Effector memory CD4-positive, alpha-beta T cell (primary cell): ENCODE measurements at places on chromosomes 3 and 15.

- no peak overlapping the region for H3K27ac ChIP-seq
- H3K4me1 ChIP-seq = no peaks in the 10 kb centered on the region
- H3K36me3 ChIP-seq = peaks cover 3% of the 10 kb centered on the region
- no peak for DNase-seq
Observed at GRCh38 chr3:59920822-59921221, 871.0 kb upstream of the CFAP20DC start.

- H3K4me1 ChIP-seq = no peaks in the 10 kb centered on the region
- no peak for DNase-seq
- H3K27ac ChIP-seq = no peak overlapping the region
- H3K4me3 ChIP-seq = no peak overlapping the region
- H3K36me3 ChIP-seq = no peaks in the 10 kb centered on the region
- no peaks in the 10 kb centered on the region for H3K27me3 ChIP-seq
Observed at GRCh38 chr3:125605756-125606155, 10.5 kb upstream of the OSBPL11 start.

DNA sequence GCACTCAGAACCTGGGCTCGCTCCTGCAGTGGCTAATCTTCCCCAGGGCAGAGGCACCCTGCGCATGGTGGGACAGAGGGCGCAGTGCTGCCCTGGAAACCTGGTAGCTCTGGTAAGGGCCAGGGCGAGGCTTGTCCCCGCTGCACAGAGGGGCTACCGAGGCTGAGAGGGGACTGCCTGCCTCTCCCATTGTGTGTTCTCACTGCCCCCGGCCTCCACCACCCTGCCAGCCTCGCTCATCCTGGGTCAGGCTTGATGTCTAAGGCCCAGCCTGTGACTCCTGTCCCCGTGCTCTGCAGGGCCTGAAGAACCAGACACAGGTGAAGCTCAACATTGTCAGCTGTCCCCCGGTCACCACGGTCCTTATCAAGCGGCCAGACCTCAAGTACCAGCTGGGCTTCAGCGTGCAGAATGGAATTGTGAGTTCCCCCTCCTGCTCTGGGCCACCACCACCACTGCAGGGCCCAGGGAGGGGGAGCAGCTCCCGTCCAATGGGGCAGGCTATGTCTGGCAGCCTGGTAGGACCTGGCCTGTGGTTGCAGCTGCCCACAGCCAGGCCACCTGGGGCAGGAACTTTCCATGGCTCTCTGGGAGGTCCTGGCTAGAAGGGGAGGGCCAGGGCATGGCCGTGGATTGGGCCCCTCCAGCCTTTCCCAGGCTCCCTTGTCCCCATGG, 161.5 kb downstream of the NSMCE3 start:
- H3K4me3 ChIP-seq = no peak overlapping the region
- DNase-seq = no peak
- peaks cover 14% of the 10 kb centered on the region for H3K36me3 ChIP-seq

GRCh38 chr3:105369500-105370371, 3.0 kb downstream of the ALCAM start:
- peaks cover 10% of the 10 kb centered on the region for H3K4me1 ChIP-seq
- H3K27ac ChIP-seq = peak overlapping the region; percentile 95
- no peaks in the 10 kb centered on the region for H3K27me3 ChIP-seq
- H3K4me3 ChIP-seq = peak overlapping the region; percentile 80
- DNase-seq = peak; percentile 17

DNA sequence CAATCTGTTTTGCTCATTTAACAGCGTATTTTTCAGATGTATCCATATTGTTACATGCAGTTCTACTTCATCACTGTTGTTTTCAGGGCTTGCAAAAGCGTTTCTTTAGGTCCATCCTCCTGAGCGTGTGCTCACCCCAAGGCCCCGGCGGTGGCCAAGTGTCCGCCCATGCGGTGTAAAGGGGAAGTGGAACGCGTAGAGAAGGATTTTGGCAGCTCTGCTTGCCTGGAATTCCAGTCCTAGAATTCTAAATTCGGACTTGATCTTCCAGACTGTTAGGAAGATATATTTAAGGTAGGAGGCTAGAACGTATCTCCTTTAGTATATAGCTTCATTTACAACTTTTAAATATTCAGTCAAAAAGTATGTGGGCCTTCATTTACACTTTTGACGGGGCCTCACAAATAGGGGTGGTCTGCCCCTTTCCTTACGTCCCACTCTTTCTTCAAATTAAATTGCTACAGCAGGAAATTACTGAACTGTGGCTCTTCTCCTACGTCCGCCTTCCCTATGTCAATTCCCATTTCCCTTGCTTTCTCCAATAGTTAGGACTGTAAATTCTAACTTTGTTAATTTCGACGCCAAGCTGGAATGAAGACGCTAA, 609 bp upstream of the TBC1D23 start:
- H3K4me3 ChIP-seq = peak overlapping the region; percentile 94
- peaks cover 7% of the 10 kb centered on the region for H3K4me1 ChIP-seq
- no peaks in the 10 kb centered on the region for H3K27me3 ChIP-seq
- no peaks in the 10 kb centered on the region for H3K36me3 ChIP-seq
- no peak for DNase-seq
- H3K27ac ChIP-seq = peak overlapping the region; percentile 91

DNA sequence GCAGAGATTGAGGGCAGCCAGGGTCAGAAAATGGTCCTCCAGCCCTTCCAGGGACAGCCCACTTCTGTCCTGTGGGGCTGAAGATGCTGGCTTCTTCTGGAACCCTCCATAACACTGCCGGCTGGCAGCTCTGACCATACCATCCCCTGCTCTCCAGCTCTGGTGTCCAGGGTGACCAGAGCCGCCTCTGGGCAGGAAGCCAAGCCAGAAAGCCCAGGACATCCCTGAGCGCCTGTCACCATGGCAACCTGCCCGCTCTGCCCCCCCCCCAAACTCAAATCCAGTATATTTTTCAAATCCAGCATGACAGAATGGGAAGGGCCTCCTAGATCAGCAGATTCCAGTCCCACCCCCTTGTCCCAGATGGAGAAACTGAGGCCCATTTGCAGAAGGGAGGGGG, 420 bp upstream of the TMIE start:
- peak overlapping the region; percentile 48 for H3K4me3 ChIP-seq
- H3K36me3 ChIP-seq = no peaks in the 10 kb centered on the region
- peaks cover 5% of the 10 kb centered on the region for H3K27me3 ChIP-seq
- peaks cover 12% of the 10 kb centered on the region for H3K4me1 ChIP-seq
- H3K27ac ChIP-seq = no peak overlapping the region

- no peaks in the 10 kb centered on the region for H3K36me3 ChIP-seq
- H3K27ac ChIP-seq = no peak overlapping the region
- H3K27me3 ChIP-seq = no peaks in the 10 kb centered on the region
Observed at GRCh38 chr15:70038730-70039392, 58.9 kb downstream of the TLE3 start.

DNA sequence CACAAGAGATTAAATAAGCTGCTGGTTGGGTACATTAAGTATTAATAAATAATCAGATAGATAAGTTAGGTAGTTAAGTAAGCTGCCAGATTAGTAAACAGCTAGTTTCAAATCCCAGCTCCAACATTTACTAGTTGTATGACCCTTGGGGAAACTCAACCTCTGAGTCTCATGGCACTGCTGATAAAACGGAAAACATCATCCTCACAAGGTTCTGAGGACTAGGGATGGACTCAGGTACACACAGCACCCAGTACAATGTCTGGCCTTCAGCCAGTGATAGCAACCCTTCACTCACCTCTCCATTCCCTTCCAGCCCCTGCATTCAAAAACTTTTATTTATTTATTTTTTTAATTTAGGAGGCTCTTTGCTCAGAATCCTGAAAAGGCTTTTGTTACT, 32.3 kb downstream of the B3GNT5 start:
- H3K4me3 ChIP-seq = no peak overlapping the region
- no peak for DNase-seq
- peak overlapping the region; percentile 68 for H3K27ac ChIP-seq
- no peaks in the 10 kb centered on the region for H3K27me3 ChIP-seq
- peaks cover 8% of the 10 kb centered on the region for H3K4me1 ChIP-seq
- no peaks in the 10 kb centered on the region for H3K36me3 ChIP-seq

- no peaks in the 10 kb centered on the region for H3K4me1 ChIP-seq
- H3K27me3 ChIP-seq = no peaks in the 10 kb centered on the region
- no peak overlapping the region for H3K4me3 ChIP-seq
- H3K27ac ChIP-seq = no peak overlapping the region
- peaks cover 21% of the 10 kb centered on the region for H3K36me3 ChIP-seq
Observed at GRCh38 chr3:197522881-197523441, 32.8 kb downstream of the BDH1 start.

GRCh38 chr15:100310041-100310405, 31.8 kb downstream of the ADAMTS17 start:
- H3K4me1 ChIP-seq = no peaks in the 10 kb centered on the region
- no peaks in the 10 kb centered on the region for H3K27me3 ChIP-seq
- DNase-seq = no peak
- H3K27ac ChIP-seq = no peak overlapping the region
- peaks cover 4% of the 10 kb centered on the region for H3K36me3 ChIP-seq
- no peak overlapping the region for H3K4me3 ChIP-seq

DNA sequence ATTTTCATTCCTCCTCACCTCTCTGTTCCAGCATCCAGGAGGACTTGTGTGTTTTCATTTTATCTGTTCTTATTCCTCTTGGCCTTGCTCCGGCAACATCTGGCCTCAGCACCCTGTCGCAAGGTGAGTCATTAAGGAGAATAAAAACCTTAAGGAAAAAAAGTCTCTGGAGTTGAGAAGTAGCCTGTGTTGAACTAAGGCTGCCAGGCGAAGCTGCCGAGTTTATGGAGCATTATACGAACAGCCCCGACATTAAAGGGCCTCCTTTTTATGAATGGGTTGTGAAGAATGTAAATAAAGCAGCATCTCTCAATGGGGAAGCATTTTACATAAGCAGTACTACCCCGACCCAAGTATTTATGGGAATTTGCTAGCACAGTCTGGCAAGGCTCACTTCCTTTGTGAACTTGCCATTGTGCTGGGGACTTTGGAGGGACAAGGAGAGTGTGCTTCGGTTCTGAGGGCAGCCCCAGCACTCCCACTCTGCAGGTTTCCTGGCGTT, 4.7 kb downstream of the BAHD1 start:
- no peaks in the 10 kb centered on the region for H3K36me3 ChIP-seq
- DNase-seq = no peak
- H3K4me1 ChIP-seq = peaks cover 15% of the 10 kb centered on the region
- H3K4me3 ChIP-seq = no peak overlapping the region

- H3K4me1 ChIP-seq = no peaks in the 10 kb centered on the region
- H3K36me3 ChIP-seq = no peaks in the 10 kb centered on the region
- no peak for DNase-seq
- no peak overlapping the region for H3K27ac ChIP-seq
- H3K27me3 ChIP-seq = no peaks in the 10 kb centered on the region
- no peak overlapping the region for H3K4me3 ChIP-seq
Observed at GRCh38 chr3:61616586-61616985, 55.2 kb downstream of the PTPRG start.

GRCh38 chr3:14057701-14058100, 67.0 kb downstream of the CHCHD4 start:
- no peaks in the 10 kb centered on the region for H3K36me3 ChIP-seq
- H3K4me3 ChIP-seq = no peak overlapping the region

GRCh38 chr15:57437564-57437963, 61.3 kb downstream of the CGNL1 start:
- no peak overlapping the region for H3K4me3 ChIP-seq
- H3K4me1 ChIP-seq = no peaks in the 10 kb centered on the region
- no peaks in the 10 kb centered on the region for H3K36me3 ChIP-seq
- no peaks in the 10 kb centered on the region for H3K27me3 ChIP-seq

DNA sequence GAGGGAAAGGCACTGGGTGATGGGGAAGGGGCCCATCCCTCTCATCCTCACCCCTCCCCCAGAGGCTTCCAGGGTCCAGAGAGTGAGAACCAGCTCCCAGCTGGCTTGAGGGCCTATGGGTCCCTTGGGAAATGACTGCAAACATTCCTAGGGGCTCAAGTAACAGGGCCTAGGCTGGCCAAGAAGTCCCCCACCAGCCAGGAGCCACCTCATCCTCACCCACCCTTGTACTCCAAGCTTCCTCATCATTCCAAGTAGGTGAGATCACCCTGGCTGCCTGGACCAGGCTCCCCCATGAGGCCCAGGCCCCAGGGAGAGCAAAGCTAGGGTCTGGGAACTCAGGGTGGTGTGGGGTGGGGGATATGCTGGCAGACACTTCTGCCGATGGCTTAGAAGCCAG, 14.8 kb downstream of the LOXL1 start:
- peaks cover 17% of the 10 kb centered on the region for H3K4me1 ChIP-seq
- H3K36me3 ChIP-seq = no peaks in the 10 kb centered on the region
- H3K27ac ChIP-seq = no peak overlapping the region
- H3K4me3 ChIP-seq = no peak overlapping the region
- no peaks in the 10 kb centered on the region for H3K27me3 ChIP-seq

DNA sequence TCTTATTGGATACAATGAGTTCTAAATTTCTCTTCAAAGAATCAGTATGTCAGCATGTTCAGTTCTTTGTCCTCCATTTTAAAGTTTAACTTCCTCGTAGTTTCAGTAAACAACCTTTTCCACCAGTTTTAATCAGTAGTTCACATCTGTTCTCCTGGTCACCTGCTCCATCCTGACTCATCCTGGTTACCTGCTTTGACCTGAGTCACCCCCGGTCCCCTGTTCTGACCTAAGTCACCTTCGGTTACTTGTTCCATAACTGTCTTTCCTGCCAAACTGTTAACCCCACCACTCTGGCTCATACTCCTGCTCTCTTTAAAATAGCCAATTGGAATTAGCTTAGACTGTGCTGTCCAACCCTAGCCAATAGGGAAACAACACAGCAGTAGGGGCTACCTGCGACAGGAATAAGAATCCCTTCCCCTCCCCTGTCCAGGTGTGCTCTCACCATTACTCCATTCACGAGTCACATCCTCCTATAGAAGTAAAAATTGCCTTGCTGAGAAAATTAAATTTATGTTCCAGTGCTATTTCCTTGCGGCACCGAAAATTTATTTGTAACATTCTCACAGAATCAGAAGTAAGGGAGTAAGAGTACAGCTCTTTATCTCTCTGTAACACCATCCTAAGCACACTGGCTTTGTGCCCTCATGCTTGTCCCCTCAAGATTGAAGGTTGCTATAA, 23.8 kb downstream of the TRANK1 start:
- H3K27me3 ChIP-seq = no peaks in the 10 kb centered on the region
- no peaks in the 10 kb centered on the region for H3K36me3 ChIP-seq
- H3K4me3 ChIP-seq = no peak overlapping the region
- no peak for DNase-seq

DNA sequence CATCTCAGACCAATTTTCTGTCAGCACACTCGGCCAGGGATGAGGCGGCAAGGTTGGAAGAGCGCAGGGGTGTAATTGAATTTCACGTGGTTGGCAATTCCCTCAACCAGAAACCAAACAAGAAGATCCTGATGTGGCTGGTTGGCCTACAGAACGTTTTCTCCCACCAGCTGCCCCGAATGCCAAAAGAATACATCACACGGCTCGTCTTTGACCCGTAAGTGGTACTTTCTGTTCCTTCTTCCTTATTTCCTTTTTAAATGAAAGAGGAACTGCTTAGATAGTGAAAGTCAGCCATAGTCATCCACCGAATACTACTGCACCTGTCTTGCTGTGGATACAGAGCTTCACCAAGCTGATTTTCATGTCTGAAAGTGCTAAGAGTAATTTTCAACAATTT, 60.1 kb downstream of the SGO1 start:
- no peak for DNase-seq
- H3K4me3 ChIP-seq = no peak overlapping the region
- no peaks in the 10 kb centered on the region for H3K27me3 ChIP-seq
- peaks cover 69% of the 10 kb centered on the region for H3K36me3 ChIP-seq
- no peak overlapping the region for H3K27ac ChIP-seq
- no peaks in the 10 kb centered on the region for H3K4me1 ChIP-seq
